ENCODE measurements at places on chromosomes 3 and 15. TPM values are rescaled to one million over a fixed set of nuclear protein-coding genes. Genes with fewer than 3 reads are reported as not detected.

DNA sequence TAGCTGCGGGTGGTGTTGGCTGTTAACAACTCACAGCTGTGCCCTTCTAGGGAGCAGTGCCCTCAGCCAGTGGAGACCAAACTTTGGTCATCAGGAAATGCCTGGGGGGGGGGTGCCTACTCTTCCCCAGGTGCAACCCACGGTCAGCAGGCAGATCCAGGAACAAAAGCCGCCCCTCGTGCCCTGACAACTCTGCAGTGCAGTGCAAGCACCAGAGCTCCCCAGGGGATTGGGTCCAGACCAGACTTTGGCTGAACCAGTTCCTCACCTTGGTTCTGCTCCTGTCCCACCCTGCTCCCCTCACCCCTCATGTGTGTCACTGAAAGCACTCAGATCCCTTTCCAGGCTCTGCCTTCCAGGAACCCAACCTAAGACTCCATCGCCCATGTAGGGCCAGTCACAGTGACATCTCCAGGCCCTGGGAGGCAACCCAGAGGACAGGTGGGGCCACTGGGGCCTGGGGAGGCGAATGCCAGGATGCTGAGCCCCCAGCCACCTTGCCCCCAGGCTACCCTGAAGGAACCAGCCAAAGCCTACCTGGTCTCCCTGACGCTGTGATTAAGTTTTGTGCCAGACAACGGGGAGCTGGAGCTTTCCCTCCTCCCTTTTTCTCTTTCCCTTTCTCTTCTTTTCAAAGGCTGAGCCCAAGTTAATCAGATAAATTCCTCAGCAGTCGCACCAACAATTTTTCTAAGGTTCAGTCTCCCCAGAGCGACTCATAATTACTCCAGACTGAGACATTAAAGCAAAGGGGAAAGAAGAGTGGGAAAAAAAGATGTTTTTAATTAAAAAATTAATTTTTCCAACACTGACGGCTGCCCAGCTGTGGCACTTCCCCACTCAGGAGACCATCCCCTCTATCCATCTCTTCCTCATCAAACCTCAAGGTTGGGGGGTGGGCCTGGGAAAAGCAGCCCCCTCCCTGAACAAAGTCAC, 207.5 kb upstream of the LINGO1 start:
- no peak overlapping the region for H3K4me3 ChIP-seq
- H3K36me3 ChIP-seq: no peaks in the 10 kb centered on the region
- H3K27ac ChIP-seq: no peak overlapping the region
- no peak for DNase-seq

DNA sequence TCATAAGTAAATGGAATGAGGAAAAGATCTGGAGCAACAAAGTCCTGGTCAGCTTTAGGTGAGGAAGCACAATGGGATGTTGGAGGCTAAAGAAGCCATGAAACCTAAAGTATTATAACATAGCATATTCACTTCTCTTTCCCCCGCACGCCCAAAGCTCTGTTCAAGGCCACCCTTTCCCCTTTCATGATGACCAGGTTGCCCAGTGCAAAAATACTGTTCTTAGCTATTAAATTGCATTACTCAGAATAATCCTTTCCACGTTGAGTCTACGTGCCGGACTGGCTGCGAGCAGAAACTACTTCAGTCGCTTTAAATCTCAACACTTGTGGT, 589 bp upstream of the MAPKBP1 start:
- peaks cover 4% of the 10 kb centered on the region for H3K36me3 ChIP-seq
- H3K27me3 ChIP-seq: no peaks in the 10 kb centered on the region
- no peak for DNase-seq
- peak overlapping the region; percentile 97 for H3K27ac ChIP-seq
- H3K4me3 ChIP-seq: peak overlapping the region; percentile 85

DNA sequence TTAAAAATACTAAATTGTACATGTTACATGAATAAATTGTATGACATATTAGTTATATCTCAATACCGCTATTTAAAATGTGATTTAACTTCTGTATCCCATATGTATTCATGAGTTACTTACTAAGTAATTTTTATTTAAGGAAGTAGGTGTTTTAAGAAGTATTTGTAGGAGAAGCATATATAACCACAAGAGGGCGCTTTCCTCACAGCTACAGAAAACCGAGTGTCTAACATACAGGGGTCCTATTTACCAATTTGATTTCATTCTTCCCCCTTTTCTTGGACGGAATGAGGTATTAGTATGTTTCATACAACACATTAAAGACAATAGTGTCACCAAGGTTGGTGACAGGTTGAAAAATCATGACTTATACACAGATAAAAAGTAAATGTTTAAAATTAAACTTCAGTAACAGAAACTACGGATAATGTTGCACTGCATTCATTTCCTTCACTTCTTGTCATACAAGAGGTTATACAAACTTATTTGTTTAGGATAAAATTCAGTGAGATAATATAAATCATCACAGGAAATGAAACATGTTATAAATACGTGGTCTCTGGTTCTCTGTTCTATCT, 253.6 kb downstream of the MAGI1 start:
- H3K4me1 ChIP-seq: peaks cover 20% of the 10 kb centered on the region
- no peaks in the 10 kb centered on the region for H3K36me3 ChIP-seq
- no peak for DNase-seq
- H3K27ac ChIP-seq: no peak overlapping the region

DNA sequence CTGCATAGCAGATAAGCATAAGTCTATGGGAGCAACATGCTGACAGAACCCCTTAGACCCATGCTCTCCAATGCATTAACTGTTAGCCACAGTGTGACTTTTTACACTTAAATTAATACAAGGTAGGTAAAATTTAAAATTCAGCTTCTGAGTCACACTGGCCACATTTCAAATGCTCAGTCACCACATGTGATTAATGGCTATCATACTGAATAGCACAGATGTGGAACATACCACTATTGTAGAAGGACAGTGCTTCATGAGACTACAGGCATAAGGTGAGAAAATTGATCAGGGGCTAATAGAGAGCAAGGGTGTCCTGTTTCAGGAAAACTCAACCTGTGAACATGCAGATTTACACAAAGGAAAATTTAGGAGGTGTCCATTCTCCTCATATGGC, 357.0 kb upstream of the SEMA6D start:
- no peak for DNase-seq
- no peak overlapping the region for H3K4me3 ChIP-seq
- H3K27ac ChIP-seq: no peak overlapping the region
- H3K4me1 ChIP-seq: peaks cover 35% of the 10 kb centered on the region
- H3K27me3 ChIP-seq: peaks cover 2% of the 10 kb centered on the region

DNA sequence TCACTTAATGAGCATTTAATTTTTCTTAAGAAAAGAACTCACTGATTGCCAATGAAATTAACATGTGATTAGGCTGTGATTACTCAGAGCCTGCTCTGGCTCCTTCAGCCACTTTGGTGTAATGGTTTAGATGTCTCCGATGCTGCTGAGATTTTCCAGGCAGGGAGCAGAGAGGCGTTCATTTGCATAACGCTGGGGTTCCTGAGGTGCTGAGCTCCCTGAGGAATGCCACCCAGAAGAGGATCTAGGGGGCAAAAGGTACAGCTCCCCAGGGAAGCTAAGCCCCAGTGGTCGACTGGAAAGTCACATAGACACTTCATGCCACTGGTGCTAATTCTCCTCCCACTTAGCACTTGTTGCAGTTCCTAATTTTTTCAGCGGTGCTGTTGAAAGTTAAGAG, 119.5 kb downstream of the USP13 start:
- H3K27ac ChIP-seq: no peak overlapping the region
- H3K36me3 ChIP-seq: peaks cover 23% of the 10 kb centered on the region
- H3K4me1 ChIP-seq: no peaks in the 10 kb centered on the region
- no peak overlapping the region for H3K4me3 ChIP-seq
- H3K27me3 ChIP-seq: no peaks in the 10 kb centered on the region

GRCh38 chr15:69962561-69962960, 135.2 kb downstream of the TLE3 start:
- H3K27ac ChIP-seq: no peak overlapping the region
- H3K27me3 ChIP-seq: peaks cover 28% of the 10 kb centered on the region
- H3K36me3 ChIP-seq: no peaks in the 10 kb centered on the region
- no peaks in the 10 kb centered on the region for H3K4me1 ChIP-seq
- no peak overlapping the region for H3K4me3 ChIP-seq
- no peak for DNase-seq

GRCh38 chr3:195255176-195255500, 15.8 kb downstream of the XXYLT1 start:
- H3K4me1 ChIP-seq: peaks cover 52% of the 10 kb centered on the region
- H3K27ac ChIP-seq: no peak overlapping the region
- H3K4me3 ChIP-seq: no peak overlapping the region

GRCh38 chr15:70923311-70924080, 30.9 kb downstream of the LRRC49 start:
- peaks cover 14% of the 10 kb centered on the region for H3K36me3 ChIP-seq
- H3K27me3 ChIP-seq: no peaks in the 10 kb centered on the region

- no peak overlapping the region for H3K27ac ChIP-seq
- no peaks in the 10 kb centered on the region for H3K36me3 ChIP-seq
- no peak for DNase-seq
Observed at GRCh38 chr3:86245360-86245759, 745.6 kb downstream of the VGLL3 start.

- H3K36me3 ChIP-seq: no peaks in the 10 kb centered on the region
- peaks cover 18% of the 10 kb centered on the region for H3K4me1 ChIP-seq
- no peaks in the 10 kb centered on the region for H3K27me3 ChIP-seq
- no peak for DNase-seq
- no peak overlapping the region for H3K4me3 ChIP-seq
Observed at GRCh38 chr3:55884491-55885285, 397.6 kb upstream of the WNT5A start.

DNA sequence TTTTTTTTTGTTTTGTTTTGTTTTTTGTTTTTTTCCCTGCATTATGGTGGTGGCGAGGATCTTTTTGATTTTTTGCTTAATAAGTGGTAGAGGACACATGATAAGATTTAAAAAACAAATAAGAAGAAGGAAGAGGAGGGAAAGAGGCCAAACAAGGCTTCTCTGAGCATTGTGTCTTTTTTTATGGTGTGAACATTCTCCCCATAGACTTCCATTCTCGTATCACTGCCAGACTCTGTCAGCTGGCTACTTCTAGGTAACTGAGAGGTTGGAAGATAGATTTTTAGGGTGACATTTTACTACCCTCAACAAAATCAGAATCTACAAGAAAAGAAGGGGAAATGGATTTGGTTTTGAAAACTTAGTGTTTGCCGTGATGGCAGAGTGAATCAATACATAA, 3.8 kb downstream of the NLGN1 start:
- H3K27me3 ChIP-seq: peaks cover 63% of the 10 kb centered on the region
- H3K4me1 ChIP-seq: peaks cover 16% of the 10 kb centered on the region
- H3K36me3 ChIP-seq: no peaks in the 10 kb centered on the region
- H3K4me3 ChIP-seq: no peak overlapping the region

GRCh38 chr3:50536471-50537180, 30.9 kb downstream of the C3orf18 start:
- DNase-seq: no peak
- H3K4me3 ChIP-seq: no peak overlapping the region
- H3K27me3 ChIP-seq: peaks cover 50% of the 10 kb centered on the region

- no peak overlapping the region for H3K4me3 ChIP-seq
- no peaks in the 10 kb centered on the region for H3K27me3 ChIP-seq
- DNase-seq: no peak
- peaks cover 7% of the 10 kb centered on the region for H3K36me3 ChIP-seq
- H3K4me1 ChIP-seq: no peaks in the 10 kb centered on the region
Observed at GRCh38 chr3:57089043-57089442, 28.6 kb downstream of the SPATA12 start.

GRCh38 chr3:94429517-94429916, 366.7 kb downstream of the NSUN3 start:
- H3K4me3 ChIP-seq: no peak overlapping the region
- no peak for DNase-seq
- H3K36me3 ChIP-seq: no peaks in the 10 kb centered on the region
- H3K4me1 ChIP-seq: peaks cover 8% of the 10 kb centered on the region

DNA sequence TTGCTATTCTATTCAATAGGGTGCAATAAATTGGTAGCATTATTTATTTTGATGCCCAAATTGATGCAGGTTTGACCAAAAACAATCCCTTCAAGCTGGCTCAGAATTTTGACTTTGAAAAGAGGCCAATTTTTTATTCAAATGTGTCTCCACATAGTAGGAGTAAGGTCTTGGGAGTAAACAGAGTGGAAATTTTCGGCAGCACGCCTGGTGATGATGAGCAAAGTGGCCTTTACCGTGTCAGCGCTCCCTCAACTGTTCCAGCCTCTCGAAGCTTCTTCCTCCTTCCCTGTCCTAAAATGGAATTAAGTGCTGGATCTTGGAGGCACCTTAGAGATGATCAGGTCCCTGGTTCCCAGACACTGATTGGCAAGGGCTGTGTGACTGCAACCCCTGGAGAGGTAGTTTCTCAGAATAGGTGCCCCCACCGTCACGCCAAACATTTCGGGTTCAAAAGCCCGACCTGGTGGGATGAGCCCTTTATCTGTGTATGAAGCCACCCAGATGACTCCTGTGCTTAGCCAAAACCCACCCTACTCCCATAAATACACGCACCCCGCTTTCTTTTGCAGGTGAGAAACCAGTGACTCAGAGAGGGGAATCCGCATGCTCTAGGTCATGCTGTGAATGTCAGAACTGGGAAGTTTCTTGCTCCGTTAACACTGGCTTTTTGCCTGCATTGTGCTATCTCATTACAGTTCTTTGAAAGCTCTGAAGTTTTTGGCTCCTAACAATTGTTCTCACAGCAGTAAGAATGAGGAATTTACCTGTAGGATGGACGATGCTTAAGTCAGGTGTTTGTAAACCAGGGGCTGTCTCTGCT, 89.1 kb downstream of the CRYGS start:
- peaks cover 56% of the 10 kb centered on the region for H3K27me3 ChIP-seq
- DNase-seq: no peak
- no peak overlapping the region for H3K4me3 ChIP-seq
- H3K27ac ChIP-seq: no peak overlapping the region
- no peaks in the 10 kb centered on the region for H3K36me3 ChIP-seq

Gene TMEM158
- 5.1 TPM for total RNA-seq

Gene GABRR3
- not detected for total RNA-seq

Gene TIMP4
- total RNA-seq: 0.16 TPM

Gene TMEM108
- total RNA-seq: 17.4 TPM

Gene POPDC2
- total RNA-seq: 3.4 TPM

Gene NCKIPSD
- 30.7 TPM for total RNA-seq

Gene TGFBR2
- 15.6 TPM for total RNA-seq

Gene FBXO40
- total RNA-seq: not detected

Gene KAT2B
- total RNA-seq: 6.2 TPM
